ENCODE measurements at places on chromosomes 2 and 18.

DNA sequence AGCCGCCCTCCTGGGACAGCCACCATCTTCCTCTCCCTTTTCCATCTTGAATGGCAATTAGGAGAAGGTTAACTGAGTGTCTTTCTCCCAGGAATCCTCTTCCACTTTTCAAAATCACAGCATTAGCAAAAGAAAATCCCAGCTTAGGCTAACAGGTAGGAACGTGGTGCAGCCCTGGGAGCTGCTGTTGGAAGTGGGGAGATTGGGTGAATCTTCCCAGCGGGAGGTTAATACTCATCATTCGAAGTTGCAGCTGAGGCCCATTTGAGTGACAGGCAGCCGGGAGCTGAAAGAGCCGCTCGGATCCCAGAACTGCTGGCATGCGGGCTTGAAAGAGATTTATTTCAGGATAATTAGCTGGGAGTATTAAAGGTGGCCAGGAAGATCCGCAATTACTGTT lies 306.0 kb downstream of the BCL11A start:
- DNase-seq = no peak

DNA sequence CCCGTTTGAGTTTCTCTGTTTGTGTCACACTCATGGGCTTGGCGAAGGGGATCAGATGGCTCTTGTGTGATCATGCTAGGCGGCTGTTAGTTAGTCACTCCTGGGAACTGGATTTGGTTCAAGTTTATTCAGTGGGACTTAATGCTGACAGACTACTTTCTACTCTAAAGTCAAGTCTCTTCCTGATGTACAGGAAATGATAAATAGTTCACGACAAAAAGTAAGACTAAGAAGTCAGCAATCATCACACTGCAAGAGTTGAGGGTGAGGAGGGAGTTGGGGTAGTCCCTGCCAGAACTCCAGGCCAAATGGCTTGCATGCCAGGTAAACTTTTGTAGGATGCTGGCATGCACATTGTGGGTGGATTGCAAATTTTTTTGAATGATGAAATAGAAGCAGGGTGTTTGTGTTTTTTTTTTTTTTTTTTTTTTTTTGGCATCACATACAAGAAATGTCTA lies 25.1 kb upstream of the CCL20 start:
- DNase-seq = no peak

- DNase-seq = peak; percentile 39
These were observed 2.1 kb upstream of the B3GNT7 start for GRCh38 chr2:231393149-231394131.

DNA sequence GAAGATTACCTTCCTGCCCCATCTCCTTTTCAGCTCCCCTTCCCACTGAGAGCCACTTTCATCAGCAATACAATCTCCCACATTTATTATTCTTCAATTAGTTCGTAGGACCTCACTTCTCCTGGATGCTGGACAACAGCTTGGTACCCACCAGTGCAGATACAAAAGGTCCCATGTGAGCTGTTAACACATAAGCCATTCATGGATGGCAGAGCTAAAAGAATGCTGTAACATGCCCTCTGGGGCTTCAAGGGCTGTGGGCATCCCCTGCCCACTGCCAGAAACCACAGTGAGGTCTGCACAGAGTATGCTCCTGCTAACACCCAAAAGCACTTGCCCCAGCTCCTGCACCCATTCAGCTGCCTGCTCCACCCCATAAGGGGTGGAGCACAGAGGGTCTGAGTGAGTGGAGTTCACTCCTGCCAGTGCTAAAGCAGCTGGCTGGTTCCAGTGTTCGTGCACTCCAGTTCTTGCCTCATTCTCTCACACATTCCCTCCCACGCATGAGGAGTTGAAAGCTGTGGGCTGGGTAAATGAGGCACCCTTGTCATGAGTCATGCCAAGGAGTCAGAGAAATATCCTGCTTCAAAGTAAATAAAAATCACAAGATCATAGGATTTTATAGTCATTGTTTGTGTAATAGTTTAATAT lies 305.9 kb upstream of the TMEFF2 start:
- DNase-seq = no peak

GRCh38 chr2:15953891-15954680 lies 13.7 kb downstream of the MYCN start:
- DNase-seq = no peak

DNA sequence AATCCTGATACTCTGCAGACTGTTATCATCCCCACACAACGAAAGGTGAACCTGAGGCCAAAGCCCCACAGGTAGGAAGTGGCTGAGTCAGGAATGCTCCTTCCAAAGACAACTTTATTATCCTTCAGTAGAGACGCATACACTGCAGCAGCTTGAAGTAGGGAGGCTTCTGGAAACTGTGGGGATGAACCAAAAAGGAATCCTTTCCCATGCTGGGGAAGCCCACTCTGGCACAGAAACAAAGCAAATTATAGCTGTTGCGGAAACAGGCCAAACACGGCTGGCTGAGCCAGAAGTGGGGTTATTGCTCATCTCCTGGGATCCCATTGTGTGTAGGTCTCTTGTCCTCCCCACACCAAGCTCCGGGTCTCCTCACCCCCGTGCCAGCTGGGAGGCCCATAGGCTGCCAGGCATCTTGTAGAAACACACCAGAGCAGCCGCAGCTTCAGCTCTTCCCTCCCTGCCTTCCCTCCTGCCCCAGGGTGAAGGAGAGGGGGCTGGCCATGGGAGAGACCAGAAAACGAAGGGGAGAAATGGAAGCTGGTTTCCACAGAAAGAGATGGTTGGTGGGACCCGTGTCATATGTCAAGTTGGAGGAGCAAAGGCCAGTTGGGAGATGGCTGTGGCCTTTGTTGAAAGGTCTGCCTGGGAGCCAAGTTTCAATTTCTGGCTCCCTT lies 176.9 kb upstream of the NABP1 start:
- no peak for DNase-seq

DNA sequence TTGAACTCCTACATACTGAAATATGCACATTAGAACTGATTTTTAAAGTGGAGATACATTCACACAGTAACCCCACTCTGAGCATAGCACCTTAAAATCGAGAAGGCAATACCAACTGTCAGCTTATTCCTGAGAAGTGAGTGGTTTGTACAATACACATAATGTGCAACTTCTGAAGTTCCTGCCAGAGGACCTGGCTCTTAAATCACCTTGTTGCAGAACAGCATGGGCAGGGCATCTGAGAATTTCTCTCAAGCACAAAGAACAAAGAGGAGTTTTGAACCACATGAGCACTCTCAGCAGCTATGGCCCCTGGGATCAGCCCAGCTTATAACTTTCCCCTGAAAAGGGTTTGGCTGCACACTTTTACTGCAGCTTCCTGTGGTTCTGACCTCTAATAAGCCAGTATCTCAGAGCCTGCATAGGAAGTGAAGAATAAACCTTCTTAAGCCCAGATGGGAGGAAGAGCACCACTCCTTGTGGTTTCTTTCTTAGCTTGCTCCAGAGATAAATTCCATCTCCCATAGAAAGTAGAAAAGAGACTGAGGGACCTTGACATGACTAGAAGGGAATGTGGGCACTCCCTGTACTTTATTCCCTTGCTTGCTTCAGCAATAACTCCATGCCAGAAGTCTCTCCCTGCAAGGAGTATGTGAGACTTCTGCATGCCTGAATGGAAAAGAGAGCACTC lies 862.3 kb downstream of the SUCLG1 start:
- DNase-seq = no peak

- no peak for DNase-seq
These were observed 95.6 kb upstream of the SLC14A2 start for GRCh38 chr18:45519411-45520280.

GRCh38 chr2:218501665-218502064 lies 66.5 kb downstream of the USP37 start:
- no peak for DNase-seq

- DNase-seq = no peak
These were observed 59.4 kb upstream of the RAPH1 start for GRCh38 chr2:203594541-203594940.

DNA sequence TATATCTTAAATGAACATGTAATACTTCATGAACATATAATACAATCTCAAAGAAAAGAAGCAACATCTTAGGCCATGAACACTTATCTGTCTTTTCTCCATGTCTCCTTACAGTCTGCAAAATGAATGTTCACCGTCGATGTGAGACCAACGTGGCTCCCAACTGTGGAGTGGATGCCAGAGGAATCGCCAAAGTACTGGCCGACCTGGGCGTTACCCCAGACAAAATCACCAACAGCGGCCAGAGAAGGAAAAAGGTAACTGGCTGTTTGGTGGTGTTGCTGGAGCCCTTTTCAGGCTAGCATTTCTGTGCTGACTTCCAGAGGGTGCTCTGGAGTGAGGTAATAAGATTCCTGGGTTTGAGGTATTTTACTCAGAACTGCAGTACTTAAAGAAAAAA lies 295.9 kb upstream of the EPAS1 start:
- DNase-seq = no peak

GRCh38 chr2:96549967-96550786 lies 13.6 kb downstream of the ARID5A start:
- no peak for DNase-seq

DNA sequence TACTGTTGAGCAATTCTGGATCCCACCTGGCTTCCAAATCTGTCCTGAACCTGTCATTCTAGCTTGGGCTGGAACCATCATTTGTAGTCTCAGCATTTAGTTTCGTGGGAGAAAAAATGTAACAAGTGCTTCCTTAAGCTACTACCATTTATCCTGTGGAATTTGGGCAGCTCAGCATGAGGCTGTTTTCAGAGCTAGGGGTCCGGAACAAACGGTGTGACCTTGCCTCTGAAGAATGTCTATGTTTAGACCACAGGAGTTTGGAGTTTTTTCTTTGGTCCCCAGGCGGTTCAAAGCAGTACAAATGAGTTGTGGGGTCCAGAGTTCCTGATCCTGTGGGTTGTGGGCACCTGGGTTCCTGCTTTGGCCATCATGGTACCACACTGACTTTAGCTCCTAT lies 59.1 kb upstream of the TMEM178A start:
- DNase-seq = no peak
